ENCODE measurements at places on chromosomes 12 and 14. TPM values are rescaled to one million over a fixed set of nuclear protein-coding genes. Genes with fewer than 3 reads are reported as not detected.
A peak's percentile ranks its signal among the peaks of the same experiment; 100 is the strongest.

GDF3 gene
- not detected for total RNA-seq

GRCh38 chr12:26017484-26018211, 59.2 kb downstream of the RASSF8 start:
- peak; percentile 54 for DNase-seq

- no peak for DNase-seq
Observed at GRCh38 chr14:73249564-73250316, 12.4 kb downstream of the PAPLN start.

GRCh38 chr12:45518291-45519235, 210.9 kb upstream of the ARID2 start:
- DNase-seq: no peak

DNA sequence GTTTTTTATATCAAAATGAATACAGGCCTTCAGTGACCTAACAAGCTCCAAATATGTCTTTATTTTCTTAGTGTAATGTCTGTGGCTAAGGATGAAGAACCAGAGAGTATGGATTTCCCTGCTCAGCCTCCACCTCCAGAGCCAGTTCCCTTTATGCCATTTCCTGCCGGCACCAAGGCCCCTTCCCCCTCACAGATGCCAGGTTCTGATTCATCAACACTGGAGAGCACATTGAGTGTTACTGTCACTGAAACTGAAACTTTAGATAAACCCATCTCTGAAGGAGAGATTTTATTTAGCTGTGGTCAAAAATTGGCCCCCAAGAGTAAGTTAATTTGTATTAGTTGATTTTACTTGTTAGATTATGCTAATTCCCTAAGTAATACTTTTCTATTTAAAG, 61.0 kb downstream of the KIAA0586 start:
- peak; percentile 11 for DNase-seq

DNA sequence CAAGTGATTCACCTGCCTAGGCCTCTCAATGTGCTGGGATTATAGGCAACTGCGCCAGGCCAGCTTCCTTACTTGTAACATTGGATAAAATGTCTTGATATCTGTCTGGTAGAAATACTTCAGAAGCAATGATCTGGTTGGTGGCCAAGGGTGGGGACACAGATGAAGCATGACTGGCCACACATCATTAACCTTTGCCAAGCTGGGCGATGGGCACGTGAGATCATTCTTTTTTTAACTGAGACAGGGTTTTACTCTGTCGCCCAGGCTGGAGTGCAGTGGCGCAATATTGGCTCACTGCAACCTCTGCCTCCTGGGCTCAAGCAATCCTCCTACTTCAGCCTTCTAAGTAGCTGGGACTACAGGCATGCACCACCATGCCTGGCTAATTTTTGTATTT, 31.1 kb downstream of the PLEKHH1 start:
- DNase-seq: no peak

- no peak for DNase-seq
Observed at GRCh38 chr12:108847705-108848104, 9.7 kb downstream of the SSH1 start.

All from fibroblast of the aortic adventitia (primary cell).